ENCODE measurements at places on chromosomes 5 and 9.

GRCh38 chr5:131974622-131974955 lies 29.1 kb upstream of the MEIKIN start:
- no peak for DNase-seq

GRCh38 chr9:20835377-20836286 lies 151.6 kb downstream of the FOCAD start:
- no peak for DNase-seq

GRCh38 chr5:174759091-174759490 lies 34.7 kb downstream of the MSX2 start:
- DNase-seq = no peak

DNA sequence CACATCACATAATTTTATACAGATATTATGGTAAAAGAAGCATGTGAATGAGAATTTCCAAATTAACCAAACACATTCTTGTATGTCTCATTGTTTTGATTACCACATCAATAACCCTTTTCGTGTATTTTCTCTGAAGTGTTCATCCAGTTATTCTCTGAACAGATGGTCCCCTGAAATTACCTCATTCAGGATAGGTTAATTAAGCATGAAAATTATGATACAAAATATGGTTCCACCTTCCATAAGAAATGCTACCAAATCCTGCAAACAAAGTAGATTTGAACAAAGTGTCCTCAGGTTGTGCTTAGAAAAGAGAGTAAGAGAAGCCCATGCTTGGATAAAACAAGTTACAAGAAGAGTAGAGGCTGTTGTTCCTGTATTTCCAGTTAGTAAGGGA lies 83.1 kb upstream of the LMNB1 start:
- DNase-seq = no peak

GRCh38 chr5:158026304-158027031 lies 167.5 kb upstream of the CLINT1 start:
- no peak for DNase-seq

DNA sequence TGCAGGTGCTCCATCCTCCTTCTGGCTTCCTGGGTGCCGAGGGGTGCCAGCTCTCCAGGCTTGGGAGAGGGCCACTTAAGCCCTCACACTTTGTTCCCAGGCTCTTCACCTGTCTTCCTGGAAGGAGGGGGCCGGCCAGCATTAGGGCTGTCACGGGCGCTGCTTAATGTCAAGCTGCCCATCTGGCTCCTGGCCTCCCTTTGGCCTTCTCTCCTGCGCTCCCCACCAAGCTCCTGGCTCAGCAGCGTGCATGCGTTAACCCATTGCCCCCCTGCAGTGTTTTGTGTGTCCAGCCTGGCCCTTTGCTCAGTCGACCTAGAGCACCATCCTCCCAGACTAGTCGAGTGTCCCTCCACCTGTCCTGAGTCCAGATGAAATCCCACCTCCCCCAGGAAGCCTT lies 21.3 kb downstream of the NTNG2 start:
- DNase-seq = no peak

DNA sequence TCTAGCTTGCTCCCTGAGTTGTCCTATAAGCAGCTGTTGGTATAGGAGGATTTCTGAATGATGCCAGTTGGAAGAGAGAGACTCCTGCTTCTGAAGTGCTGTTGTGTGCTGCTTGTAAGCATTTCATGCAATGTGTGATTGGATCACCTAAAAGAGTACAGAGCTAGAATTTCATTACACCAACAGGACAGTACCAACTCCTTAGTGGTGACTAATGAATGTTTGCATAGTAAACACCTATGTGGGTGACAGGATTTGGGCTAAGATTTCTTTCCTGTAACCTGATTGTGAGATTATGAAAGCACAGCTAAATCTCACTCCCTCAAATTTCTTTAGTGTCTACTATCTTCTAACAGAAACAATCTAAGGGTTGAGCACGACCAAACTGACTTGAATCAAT lies 67.0 kb downstream of the GCNT1 start:
- no peak for DNase-seq

GRCh38 chr5:73256862-73257261 lies 83.9 kb downstream of the TMEM174 start:
- DNase-seq = no peak

DNA sequence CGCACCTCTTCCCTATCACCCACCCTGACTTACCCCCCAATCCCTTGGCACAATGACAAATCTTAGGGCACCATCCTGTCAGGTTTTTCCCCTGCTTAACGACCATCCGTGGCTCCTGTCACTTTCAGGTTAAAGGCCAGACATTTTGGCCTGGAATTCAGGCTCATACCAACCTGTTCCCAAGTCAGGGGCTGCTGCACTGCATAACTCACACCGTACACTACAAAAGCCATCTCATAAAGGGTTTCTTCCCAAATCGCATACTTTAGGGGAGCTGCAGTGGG lies 7.5 kb upstream of the AKNA start:
- no peak for DNase-seq

GRCh38 chr5:150505041-150505511 lies 2.9 kb upstream of the NDST1 start:
- no peak for DNase-seq

DNA sequence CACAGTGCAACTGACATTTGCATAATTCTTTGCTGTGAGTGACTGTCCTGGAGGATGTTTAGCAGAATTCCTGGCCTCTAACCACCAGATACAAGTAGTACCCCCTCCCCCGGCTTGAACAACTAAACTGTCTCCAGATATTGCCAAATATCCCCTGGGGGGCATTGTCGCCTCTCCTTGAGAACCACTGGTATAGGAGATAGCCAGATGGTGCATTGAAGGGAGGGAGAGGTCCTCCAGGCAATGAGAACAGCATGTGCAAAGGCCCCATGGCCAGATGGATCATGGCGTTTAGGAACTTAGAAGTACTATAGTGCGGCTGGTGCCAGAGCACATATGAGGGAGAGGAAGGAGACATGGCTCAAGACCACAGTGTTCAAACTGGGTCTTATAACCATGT lies 18.9 kb upstream of the ORM1 start:
- DNase-seq = no peak

GRCh38 chr5:80210014-80210413 lies 45.8 kb downstream of the SERINC5 start:
- no peak for DNase-seq

DNA sequence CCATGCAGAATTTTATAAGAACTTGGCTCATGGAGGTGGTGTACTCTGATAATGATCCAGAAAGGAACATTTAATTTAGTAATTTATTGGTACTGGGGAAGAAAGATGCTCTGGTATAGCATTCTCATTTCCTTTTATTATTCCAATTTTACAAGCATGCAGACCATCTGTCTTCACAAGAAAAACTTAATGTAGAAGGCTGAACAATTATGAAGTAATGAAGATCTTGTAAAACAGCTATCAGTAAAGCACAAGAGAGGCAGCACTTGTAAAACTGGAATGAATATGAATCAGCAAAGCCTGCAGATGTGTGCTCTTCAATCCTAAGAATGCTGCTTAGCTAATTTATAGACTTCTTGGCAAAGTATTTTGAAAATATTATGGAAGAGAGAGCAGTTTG lies 300.0 kb downstream of the YTHDC2 start:
- DNase-seq = no peak

GRCh38 chr9:85479305-85479704 lies 262.4 kb downstream of the AGTPBP1 start:
- DNase-seq = no peak

DNA sequence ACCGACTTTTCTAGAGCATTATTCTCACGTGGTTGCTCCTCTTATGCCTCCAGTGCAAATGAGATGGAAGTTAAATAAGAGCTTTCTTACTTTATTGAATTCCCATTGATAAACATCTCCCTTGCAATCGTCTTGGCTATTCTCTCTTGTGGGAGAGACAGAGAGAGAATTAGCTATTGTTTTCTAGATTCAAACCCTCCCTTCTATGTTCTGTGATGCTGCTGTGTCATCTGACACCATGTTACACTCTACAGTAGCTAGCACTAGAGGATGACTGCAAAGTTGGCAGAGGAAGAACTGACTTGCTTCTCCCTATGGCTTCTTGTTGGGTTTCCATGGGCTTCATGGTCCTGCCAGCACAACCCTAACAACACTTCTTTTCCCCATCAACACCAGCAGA lies 134.6 kb upstream of the RANBP3L start:
- no peak for DNase-seq

- DNase-seq = no peak
Observed at GRCh38 chr5:94360382-94361130, 257.8 kb downstream of the KIAA0825 start.

GRCh38 chr5:111132731-111133435 lies 40.7 kb downstream of the WDR36 start:
- no peak for DNase-seq

- DNase-seq = no peak
Observed at GRCh38 chr5:37111426-37112382, 137.5 kb downstream of the CPLANE1 start.

- DNase-seq = no peak
Observed at GRCh38 chr9:136119061-136119882, 597 bp upstream of the TMEM250 start.

GRCh38 chr9:117858561-117858960 lies 154.4 kb downstream of the TLR4 start:
- DNase-seq = no peak

- DNase-seq = no peak
Observed at GRCh38 chr9:2209400-2209799, 194.3 kb downstream of the SMARCA2 start.

GRCh38 chr9:128625391-128626146 lies 31.1 kb downstream of the DYNC2I2 start:
- no peak for DNase-seq
